ENCODE measurements at places on chromosomes 11 and 22.

GRCh38 chr11:125081098-125081798 is 18.1 kb downstream of the SLC37A2 start:
- no peak for DNase-seq

DNA sequence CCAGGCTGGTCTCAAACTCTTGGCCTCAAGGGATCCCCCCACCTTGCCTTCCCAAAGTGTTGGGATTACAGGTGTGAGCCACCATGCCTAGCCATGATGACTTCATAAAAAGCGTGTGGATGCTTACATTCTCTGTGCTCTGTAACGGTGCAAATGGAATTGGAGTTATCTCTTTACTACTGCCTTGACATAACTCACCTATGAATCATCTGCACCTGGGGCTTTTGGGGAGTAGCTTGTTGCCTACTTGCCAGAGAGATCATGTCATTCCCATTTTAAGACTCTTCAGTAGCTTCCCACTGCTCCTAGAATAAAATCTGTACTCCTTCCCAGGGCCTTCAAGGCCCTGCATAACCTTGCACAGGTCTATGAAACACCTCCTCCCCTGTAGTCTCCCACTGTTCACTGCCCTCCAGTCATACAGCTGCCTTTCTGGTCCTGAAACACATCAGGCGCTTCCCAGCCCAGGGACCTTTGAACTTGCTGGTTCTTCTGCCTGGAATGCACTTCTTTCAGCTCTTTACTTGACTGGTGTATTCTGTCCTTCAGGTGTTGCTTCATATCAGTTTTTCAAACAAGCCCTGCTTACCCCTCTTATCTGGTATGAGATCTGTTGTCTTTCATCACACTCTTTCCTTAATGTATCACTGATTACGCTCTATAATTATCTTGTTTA is 19.6 kb upstream of the MOGAT2 start:
- no peak for DNase-seq

- DNase-seq = no peak
Observed at GRCh38 chr11:99865951-99866350, 821.1 kb upstream of the ARHGAP42 start.

DNA sequence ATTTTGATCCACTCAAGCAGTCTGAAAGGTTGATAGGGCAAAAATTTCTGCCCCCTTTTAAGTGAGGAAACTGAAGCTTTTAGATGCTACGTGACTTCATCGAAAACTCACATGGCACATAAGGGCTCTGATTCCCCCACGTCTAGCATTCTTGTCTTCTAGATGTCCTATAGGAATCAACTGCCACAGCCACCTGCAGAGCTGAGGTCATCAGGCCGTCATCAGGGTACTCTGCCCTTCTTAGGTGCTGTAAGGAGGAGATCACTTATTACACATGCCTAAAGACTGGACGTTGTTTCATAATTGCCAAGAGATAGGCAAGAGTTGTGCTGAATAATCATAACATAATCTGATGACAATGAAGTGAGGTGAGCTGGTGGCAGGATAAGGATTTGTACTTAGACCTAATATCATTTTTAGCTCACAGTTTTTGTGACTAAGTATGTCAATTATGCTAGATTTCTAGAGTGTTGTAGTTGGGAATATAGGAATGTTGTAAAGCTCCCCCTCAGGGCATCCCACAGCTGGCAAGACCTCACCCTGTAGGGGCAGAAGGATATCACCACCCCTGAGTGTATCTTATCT is 349.4 kb downstream of the METTL15 start:
- DNase-seq = no peak
